ENCODE measurements at places on chromosomes 3 and 15.

DNA sequence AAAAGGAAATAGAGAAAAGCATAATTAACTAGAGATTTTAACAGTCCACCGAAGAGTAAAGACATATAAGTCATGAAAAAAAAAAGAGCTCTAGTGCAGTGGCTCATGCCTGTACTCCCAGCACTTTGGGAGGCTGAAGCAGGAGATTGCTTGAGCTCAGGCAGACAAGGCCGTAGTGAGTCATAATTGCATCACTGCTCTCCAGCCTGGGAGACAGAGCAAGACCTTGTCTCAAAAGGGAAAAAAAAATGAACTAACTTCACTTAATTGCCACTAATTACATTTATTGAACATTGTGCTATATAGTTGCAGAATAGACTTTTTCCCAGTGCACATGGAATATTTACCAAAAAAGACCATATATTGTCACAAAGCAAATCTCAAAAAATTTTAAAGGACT lies 221.8 kb downstream of the CBLB start:
- DNase-seq, result no peak

DNA sequence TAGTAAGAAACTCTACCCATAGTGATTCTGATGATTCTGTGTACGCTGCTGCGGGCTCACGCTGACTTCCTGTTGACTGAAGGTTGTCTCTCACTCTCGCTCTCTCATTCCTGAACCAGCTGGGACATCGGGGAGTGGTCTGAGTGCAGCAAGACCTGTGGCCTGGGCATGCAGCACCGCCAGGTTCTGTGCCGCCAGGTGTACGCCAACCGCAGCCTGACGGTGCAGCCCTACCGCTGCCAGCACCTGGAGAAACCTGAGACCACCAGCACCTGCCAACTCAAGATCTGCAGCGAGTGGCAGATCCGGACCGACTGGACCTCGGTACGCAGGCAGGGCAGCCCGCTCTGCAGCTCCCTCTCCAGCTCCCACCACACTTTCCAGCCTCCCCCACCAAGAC lies 63.6 kb upstream of the NR2E3 start:
- DNase-seq, result no peak

DNA sequence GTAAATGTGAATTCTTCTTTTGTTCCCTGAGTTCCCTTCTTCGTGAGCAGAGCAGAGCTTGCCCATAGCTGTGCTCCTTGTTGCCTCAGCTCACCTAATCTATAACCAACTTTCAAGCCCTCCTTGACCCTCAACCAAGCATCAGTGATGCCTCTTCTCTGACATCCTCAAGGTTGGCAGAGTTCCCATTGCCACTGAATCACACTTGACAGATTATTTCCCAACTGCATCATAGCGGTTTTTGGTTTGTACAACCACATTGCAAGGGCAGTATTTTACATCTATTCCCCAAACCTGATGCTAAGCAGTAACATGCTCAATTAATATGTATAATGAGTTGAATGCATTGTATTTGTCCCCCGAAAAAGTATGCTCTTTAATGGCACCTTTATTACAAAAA lies 133.0 kb upstream of the SNTN start:
- no peak for DNase-seq

DNA sequence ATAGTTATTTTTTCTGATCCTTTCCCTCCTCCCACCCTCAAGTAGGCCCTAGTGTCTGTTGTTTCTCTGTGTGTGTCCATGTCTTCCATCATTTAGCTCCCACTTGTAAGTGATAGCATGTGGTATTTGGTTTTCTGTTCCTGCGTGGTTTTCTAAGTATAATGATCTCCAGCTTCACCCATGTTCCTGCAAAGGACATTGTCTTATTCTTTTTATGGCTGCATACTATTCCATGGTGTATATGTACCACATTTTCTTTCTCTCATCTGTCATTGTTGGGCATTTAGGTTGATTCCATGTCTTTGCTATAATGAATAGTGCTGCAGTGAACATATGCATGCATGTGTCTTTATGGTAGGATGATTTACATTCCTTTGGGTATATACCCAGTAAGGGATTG lies 145.7 kb upstream of the NR2E3 start:
- DNase-seq, result no peak

GRCh38 chr3:111944372-111944771 lies 34.5 kb upstream of the ABHD10 start:
- DNase-seq, result no peak

GRCh38 chr3:42751609-42752008 lies 21.4 kb downstream of the CCDC13 start:
- no peak for DNase-seq

GRCh38 chr3:17894434-17895060 lies 152.1 kb upstream of the TBC1D5 start:
- DNase-seq, result no peak

DNA sequence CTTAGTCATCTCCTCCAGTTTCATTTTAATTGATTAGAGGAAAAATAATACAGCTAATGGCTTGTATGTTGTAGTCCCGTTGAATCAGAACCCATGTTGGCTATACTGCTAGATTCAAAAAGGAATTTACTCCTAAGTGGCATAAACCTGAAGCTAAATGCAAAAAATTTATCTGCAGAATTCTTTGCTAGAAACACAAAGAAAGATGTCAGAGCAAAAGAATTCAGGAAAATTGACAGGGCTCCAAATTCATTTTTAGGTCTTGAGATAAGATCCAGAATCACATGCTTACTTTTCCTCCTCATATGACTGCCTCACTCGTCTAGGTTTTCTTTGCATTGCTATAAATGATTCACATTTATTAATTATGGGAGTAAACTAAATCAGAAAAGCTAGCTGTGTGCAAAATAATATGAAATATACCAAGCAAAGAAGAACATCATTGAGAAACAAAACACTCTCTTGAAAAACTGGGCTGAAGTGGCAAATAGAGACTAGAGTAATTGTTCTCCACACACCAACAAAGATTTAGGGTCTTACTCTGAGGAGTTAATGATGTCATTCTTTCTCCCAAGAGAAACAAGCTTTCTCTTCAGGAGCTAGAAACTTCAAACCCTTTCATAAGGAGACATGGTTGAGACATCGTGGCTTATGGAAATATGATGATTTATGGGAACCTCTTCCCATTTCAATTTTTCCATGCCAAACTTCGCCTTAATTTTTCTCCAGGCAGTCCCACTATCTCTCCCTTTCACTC lies 94.8 kb upstream of the FEZF2 start:
- DNase-seq, result no peak

GRCh38 chr15:77455696-77456321 lies 35.1 kb downstream of the HMG20A start:
- no peak for DNase-seq

GRCh38 chr15:69161079-69161877 lies 843 bp downstream of the GLCE start:
- no peak for DNase-seq

DNA sequence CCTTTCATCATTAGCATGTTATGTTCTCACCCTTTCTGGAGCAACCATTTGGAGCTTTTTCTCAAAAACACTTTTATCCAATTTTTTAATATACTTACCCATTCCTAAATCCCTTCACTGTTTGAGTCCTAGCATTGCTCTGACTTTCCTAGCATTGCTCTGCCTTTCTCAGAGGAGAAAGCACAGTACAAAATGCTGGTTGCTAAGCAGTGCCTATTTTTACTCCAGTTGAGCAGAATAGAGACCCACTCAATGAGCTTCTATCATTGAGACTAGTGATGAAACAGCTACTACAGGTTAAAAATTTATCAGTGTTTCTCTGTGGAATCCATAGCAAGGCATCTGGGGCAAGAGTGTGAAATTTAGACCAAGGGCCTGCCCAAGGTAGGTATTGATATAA lies 21.8 kb upstream of the IL1RAP start:
- no peak for DNase-seq

GRCh38 chr3:112619295-112619694 lies 21.6 kb downstream of the CCDC80 start:
- no peak for DNase-seq

DNA sequence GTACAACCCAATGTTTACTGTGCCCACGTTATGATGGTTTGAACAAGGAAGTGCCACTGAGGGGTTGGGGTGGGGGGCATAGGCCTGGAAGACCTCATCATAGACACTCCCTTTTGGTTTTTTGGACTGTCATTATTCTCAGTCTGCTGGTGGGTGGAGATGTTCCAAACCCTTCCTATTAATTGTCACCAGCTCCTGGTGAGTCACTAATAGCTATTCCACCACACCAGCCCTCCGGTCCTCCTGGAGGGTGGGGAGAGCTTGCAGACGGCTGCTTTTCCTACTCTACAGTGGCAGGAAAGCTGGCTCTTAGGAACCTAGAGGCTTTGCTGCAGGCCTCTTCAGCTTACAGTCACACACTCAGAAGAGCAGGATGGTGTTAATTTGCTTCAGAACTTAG lies 9.0 kb upstream of the COPG1 start:
- no peak for DNase-seq
